Cardiac atrium fibroblast (primary cell): ENCODE measurements at places on chromosomes 5 and 9. TPM values are rescaled to one million over a fixed set of nuclear protein-coding genes. Genes with fewer than 3 reads are reported as not detected.

The NFIB gene
- total RNA-seq: 74.0 and 81.8 TPM in 2 replicates

The ST6GALNAC4 gene
- 66.1 and 73.9 TPM in 2 replicates for total RNA-seq

The ZSWIM6 gene
- 5.2 and 5.7 TPM in 2 replicates for total RNA-seq

The TLE1 gene
- total RNA-seq: 8.7 and 10.4 TPM in 2 replicates

The DIMT1 gene
- total RNA-seq: 29.6 and 31.8 TPM in 2 replicates

The SLIT3 gene
- 13.2 and 31.9 TPM in 2 replicates for total RNA-seq

The PCA3 gene
- total RNA-seq: not detected in 2 replicates

The NKD2 gene
- 22.4 and 30.5 TPM in 2 replicates for total RNA-seq

The SLC6A18 gene
- not detected in 2 replicates for total RNA-seq

The RORB gene
- not detected in 2 replicates for total RNA-seq

The KCNV2 gene
- total RNA-seq: not detected in 2 replicates

The SH3TC2 gene
- total RNA-seq: 4.9 and 7.4 TPM in 2 replicates

The SLCO6A1 gene
- total RNA-seq: not detected in 2 replicates

The ZNF346 gene
- 10.7 and 19.9 TPM in 2 replicates for total RNA-seq

The PHYKPL gene
- 17.8 and 23.5 TPM in 2 replicates for total RNA-seq

The GPR151 gene
- not detected in 2 replicates for total RNA-seq

The SLC45A2 gene
- not detected in 2 replicates for total RNA-seq

The SLC36A2 gene
- total RNA-seq: not detected in 2 replicates

The NOTCH1 gene
- total RNA-seq: 20.9 and 30.1 TPM in 2 replicates

The C8G gene
- not detected in 2 replicates for total RNA-seq

The DAB2IP gene
- total RNA-seq: 7.6 and 8.6 TPM in 2 replicates

The TERT gene
- not detected in 2 replicates for total RNA-seq

The FBXL7 gene
- total RNA-seq: 8.3 and 8.8 TPM in 2 replicates

The SLC34A3 gene
- total RNA-seq: not detected in 2 replicates

The CDX1 gene
- total RNA-seq: not detected in 2 replicates

The SOHLH1 gene
- total RNA-seq: not detected in 2 replicates

The RBM18 gene
- 12.6 and 12.8 TPM in 2 replicates for total RNA-seq

The TRIM52 gene
- total RNA-seq: 4.2 and 12.6 TPM in 2 replicates

The AGXT2 gene
- total RNA-seq: not detected in 2 replicates

The TMOD1 gene
- 0.18 and 0.65 TPM in 2 replicates for total RNA-seq

The PCDHA1 gene
- total RNA-seq: not detected in 2 replicates

The PLPPR1 gene
- total RNA-seq: not detected in 2 replicates

The CHSY3 gene
- total RNA-seq: 9.9 and 10.9 TPM in 2 replicates

The MEIKIN gene
- not detected in 2 replicates for total RNA-seq

The CLINT1 gene
- 57.3 and 64.4 TPM in 2 replicates for total RNA-seq

The SPATA31D4 gene
- not detected in 2 replicates for total RNA-seq

The CDO1 gene
- total RNA-seq: 0.65 and 0.72 TPM in 2 replicates

The LCN2 gene
- total RNA-seq: not detected in 2 replicates

The LCN10 gene
- not detected in 2 replicates for total RNA-seq

The RNF224 gene
- total RNA-seq: not detected in 2 replicates
